Suppressor macrophage treated with lipopolysaccharide for 4 hours (primary cell): ENCODE measurements at places on chromosomes 16 and 17.
A peak's percentile ranks its signal among the peaks of the same experiment; 100 is the strongest.

DNA sequence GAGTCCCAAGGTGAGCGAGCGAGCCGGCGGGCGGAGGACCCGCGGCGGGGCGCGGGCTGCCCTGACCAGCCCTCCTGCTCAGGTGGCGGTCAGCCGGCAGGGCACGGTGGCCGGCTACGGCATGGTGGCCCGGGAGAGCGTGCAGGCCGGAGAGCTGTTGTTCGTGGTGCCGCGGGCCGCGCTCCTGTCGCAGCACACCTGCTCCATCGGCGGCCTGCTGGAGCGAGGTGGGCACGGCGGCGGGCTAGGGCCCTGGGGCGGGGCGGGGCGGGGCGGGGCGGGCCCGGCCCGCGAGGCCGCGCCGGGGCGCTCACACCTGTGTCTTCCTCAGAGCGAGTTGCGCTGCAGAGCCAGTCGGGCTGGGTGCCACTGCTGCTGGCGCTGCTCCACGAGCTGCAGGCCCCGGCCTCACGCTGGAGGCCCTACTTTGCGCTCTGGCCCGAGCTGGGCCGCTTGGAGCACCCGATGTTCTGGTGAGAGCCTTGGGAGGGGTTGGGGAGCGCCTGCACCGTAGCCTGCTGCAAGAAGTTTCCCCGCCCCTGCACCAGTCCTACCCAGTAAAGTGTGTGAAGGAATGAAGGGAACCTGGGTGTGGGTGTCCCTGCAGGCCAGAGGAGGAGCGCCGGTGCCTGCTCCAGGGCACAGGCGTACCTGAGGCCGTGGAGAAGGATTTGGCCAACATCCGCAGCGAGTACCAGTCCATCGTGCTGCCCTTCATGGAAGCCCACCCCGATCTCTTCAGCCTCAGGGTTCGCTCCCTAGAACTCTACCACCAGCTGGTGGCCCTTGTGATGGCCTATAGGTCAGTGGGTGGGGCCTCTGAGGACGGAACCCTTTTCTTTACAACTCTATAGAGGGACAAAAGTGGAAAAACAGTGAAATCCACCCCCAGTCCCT lies 802 bp downstream of the SETD6 start:
- DNase-seq, result no peak

GRCh38 chr16:12257926-12258561 lies 281.5 kb downstream of the SNX29 start:
- DNase-seq, result no peak

DNA sequence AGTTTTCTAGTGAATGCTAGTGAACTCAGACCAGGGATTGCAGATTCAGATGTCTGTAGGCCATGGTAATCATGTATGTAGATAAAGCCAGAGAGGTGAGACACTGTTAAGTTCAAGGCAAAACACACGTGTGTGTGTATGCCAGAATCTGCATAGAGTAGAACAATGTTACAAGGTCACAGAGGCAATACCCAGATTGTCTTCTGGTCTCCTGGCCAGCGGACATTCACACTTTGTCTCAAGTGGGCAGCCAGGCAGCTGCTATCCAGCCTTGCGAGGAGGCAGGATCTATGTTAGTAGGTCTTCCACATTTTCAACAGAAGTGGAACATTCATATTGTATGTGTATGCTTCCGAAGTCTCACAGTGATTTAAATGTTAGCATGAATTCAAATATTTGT lies 244.4 kb downstream of the FTO start:
- no peak for DNase-seq

GRCh38 chr16:17802571-17802970 lies 331.8 kb upstream of the XYLT1 start:
- no peak for DNase-seq

DNA sequence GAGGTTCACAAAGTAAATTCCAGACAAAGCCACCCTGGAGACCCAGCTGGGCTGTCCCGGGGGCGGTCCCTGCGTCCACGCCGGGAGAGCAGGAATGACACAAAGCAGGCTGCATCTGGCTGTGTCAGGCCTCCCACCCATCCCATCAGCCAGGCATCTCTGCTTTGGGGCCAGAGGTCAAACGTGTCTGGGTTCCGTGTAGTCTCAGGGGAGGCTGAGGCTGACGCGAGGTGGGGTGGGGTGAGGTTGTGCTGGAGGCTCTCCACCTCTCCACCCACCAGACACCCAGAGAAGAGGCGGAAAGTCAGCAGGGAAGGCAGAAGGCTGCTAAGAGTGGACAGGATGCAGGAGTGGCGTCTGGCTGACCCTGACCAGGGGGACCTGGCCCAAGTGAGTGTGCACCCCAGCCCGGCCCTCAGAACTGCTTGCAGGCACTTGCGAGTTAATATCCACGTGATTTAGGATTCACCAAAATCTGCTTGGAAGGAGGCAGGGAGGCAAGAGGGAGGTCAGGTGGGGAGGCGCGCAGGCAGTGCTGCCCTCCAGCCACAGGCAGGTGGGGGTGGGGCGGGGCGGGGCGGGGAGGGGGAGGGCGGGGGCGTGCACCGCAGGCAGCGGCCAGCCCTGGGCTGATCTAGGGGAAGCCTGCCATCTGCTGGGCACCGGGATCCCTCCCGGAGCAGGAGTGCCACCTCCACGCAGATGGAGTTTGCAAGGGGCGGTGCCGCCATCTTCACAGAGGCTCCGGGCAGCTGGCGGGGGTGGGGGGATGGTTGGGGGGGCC lies 44.3 kb downstream of the TBC1D16 start:
- peak; percentile 63 for DNase-seq

DNA sequence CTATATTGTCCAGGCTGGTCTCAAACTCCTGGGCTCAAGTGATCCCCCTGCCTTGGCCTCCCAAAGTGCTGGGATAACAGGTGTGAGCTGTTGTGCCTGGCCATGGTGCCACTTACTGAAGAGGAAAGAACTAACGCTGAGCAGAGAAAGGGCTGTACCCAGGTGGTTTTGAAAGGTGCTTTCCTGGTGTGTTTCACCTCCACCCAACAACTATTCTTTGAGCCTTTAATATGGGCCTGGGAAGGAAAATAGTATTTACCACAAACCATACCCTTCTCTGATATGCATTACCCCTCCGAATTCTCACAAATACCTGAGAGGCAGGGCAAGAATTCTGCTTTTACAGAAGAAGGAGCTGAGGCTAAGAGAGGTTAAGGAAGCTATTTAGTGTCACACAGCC lies 24.8 kb downstream of the KPNA2 start:
- no peak for DNase-seq
